Left forelimb (tissue), 1 donor: ENCODE measurements at places on chromosomes 5 and 9.

- no peak for DNase-seq
Measured at GRCh38 chr9:129513282-129513681, 107.6 kb downstream of the C9orf50 start.

GRCh38 chr5:159133041-159133741 is 33.5 kb upstream of the EBF1 start:
- DNase-seq = no peak

GRCh38 chr9:4946937-4947336 is 38.1 kb upstream of the JAK2 start:
- no peak for DNase-seq

- DNase-seq = no peak
Measured at GRCh38 chr9:130513078-130513477, 66.3 kb upstream of the FUBP3 start.

DNA sequence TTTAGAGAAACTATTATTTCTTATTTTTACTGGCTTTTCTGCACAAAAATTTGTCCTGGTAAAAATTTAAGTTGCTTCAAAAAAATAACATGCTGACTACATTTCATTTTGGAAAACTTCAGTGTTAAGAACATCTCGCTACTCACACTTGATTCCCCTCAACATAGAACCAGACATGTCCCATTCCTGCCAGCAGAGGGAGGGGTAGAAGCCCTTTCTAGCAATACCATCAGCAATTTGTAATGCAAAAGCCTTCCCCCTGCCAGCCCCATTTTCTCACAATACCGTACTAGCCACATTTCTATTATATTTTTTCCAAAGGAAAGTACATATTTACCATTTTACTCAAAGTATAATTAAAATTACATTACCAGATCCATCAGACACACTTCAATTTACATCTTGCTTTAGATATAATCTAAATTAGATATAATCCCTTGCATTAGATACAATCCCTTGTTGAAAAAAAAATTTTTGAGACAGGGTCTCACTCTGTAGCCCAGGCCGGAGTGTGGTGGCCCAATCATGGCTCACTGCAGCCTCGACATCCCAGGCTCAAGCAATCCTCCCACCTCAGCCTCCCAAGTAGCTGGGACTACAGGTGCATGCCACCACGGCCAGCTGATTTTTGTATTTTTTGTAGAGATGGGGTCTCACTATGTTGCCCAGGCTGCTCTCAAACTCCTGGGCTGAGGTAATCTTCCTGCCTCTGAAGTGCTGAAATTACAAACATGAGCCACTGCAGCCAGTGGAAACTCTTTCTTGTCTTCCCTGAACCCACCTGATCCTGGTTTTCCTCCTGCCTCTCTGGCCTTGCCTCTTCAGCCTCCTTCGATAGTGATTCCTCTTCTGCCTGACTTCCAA is 39.6 kb upstream of the IDNK start:
- DNase-seq = no peak

DNA sequence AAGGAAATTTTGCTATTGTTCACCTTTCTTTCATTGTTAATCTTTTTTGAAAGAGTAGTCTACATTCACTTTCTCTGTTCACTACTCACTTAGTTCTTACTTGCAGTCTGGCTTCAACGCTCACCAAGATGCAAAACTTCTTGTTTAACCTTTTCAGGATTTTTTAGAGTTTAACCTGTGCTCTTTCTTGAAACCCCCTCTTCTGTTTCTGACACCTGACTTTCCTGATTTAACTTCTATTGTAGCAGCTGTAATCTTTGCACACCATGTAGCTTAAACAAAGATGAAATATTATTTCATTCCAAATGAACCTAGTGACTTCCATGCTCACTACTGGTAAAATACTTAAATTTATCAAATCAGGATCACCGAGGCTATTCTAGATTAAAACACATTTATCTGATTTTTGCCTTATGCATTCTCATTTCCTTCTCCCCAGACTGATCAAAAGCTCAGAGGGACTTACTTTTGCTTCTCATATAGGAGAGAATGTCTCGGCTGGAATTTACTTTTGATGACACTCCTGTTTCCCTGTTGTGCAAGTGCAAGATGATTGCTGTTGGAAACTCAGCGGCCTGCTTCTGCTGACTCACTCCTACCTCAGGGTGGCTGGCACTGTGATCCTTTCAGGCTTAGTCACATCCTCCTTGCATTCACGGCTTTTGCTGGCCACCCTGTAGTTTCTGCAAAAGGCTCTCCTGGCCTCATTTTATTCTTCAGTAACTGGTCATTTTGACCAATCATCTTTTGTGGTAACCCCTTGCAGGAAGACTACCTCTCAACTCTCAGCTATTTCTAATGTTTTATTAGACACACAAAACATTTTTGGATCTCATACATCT is 109.3 kb upstream of the IFNE start:
- no peak for DNase-seq

DNA sequence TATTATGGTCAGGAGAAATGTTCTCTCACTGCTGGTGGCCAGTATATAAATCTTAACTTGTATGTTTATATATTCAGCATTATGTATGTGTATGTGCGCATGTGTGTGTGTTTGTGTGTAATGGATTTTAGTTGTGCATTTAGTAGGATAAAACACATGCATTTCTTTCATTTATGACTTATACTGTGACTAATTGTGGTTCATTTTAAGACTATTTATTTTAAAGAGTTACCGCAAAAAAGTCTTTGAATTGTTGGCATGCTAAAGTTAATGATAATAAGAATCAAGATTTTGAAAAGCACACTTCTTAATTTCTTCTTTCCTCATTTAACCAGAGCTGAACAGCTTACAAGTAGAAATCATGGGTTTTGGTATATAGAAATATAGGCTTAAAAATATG is 60.9 kb downstream of the RAI14 start:
- DNase-seq = no peak

DNA sequence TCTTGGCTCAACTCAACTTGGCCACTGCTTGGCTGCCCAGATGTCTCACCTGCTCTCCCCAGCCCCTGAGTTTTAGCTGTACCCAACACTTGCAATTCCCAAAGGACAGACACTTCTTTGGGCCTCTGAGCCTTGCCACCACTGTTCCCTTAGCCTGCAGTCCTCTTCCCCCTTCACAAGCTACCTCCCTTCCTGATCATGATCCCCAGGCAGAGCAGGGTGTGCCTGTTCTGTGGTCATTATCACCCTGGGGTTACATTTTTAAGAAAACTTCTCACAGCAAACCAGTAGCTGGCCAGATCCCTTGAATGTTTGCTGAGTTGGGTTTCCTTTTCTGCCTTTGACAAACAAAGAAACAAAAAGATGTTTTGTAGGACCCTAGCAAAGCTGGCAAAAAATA is 87.5 kb upstream of the PRRC1 start:
- DNase-seq = no peak

- DNase-seq = no peak
Measured at GRCh38 chr9:128146591-128147120, 2.6 kb upstream of the LCN2 start.

DNA sequence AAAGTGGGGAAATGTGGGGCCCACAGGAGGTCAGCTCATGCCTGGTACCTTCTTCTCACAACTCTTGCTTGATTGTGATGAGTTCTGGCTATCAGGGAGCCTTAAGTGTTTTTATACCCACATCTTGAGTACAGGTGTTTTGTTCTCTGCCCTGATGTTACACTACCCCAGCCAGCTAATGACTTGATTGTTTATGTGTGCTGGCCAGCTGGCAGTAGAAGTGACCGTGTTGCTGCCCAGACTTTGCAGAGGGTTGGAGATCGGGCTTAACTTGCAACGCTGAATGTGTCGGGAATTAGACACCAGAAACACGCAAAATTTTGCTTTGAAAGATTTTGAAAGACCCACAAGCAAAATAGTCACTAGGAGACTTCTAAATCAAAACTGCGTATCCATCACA is 16.9 kb upstream of the ZDHHC11B start:
- DNase-seq = no peak

DNA sequence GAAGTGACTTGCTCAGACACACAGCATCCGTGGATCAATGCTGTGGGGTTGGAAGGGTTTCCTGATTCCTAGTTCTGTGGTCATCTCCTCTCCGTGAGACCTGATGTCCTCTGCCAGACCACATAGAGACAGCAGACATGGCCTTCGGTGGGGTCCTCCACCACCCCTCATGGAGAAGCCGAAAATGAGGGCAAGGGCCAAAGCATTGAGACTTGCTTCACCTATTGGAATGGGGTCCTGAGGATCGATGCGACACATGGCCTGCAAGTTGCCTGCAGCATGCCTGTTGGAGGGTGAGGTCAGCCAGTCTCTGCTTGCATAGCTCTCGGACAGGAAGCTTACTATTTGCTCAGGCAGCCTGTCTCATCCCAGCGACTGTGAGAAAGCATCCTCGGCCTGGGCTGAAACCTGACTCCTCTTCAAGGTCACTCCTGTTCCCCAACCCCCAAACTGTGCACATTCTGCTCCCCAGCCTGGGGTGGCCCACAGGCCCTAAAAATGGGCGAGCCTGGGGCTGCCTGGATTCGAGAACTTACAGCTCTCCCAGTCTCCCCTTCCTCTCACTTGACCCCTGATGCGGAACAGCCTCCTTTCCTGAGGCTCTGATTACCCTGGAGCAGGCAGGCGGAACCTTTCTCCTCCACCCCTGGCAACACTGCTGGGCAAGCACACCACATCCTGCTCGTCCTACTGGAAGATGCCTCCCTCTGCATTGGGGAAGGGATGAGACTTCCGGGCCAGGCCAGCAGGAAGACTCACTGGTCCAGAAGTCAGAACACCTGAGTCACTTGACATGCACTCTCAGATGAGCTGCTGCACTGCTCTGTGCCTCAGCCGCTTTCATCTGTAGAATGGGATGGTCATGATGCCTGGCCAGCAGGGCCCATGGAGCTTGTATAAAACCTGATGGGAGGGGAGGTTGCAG is 186.9 kb downstream of the RGS3 start:
- no peak for DNase-seq

GRCh38 chr5:169751490-169751889 is 114.4 kb downstream of the DOCK2 start:
- no peak for DNase-seq

GRCh38 chr9:96442491-96442890 is 7.5 kb upstream of the HABP4 start:
- no peak for DNase-seq

DNA sequence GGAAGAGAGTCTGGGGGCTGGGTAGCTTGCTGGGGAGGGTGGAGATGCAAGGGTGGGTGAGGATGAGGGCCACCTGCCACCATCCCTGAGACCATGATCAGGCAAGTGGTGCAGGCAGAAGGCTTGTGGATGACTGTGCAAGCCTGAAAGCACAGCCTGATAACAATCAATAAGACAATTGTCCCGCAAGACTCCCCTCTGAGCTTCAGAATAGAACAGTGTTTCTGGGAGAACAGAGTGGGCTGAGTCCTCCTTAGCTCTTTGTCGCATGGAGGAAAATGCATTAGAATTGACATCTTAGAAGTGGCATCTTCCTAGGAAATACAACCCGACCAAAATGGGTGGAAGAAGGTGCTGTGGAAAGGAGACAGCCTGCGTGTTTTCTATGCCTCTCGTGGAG is 6.6 kb downstream of the GADD45G start:
- DNase-seq = no peak

DNA sequence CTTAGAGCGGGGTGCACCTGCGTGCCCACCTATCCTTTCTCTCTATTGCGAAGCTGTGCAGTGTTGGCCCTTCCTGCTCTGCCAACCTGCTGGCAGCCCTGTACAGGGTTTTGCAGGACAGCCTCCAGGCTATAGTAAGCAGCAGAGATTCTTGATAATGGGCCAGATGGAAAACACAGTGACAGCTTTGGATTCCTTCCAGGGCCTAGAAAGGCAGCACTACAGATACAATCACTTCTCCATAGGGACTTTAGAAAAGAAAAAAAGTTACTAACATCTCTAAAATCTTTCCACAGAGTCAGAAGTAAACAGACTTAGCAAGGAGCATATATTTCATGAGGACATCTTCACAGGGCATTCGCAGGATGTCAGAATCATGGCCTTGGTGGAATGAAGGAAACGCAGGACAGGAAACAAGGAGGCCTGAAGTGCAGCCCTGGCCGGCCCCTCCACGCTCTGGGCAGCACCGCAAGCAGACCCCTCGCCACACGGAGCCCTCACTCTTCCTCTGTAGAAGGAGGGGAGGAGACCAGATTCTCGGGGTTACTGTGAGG is 172.1 kb upstream of the GAS1 start:
- no peak for DNase-seq
